ENCODE measurements at places on chromosomes 5 and 9.

DNA sequence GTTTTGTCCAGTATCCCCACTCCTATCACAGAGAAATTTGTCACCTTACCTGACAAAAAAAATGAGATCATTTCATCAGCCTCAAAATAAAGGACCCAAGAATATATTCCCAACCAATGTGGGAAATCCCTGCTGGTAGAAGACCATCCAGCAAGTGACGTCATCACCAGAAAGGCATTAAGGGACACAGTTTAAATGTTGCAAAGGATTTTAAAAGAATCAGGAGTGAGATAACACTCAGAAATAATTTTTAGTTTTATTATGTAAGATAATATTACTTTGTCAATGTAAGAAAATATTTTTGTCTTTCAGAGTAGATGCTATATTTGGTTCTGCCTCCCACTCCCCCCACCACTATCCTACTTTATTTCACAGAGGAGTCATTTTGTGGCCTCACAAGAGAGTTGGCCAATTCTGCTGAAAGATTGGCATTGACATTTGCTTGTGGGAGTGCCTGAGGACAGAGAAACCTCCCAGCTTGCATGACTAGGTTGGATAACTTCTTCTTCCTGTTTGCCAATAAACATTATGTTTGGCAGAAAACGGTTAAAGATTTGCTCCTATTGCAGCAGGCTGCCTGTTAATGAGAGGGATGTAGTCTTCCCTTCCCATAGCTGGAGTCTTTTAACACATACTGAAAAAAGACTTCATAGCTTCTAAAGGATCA, 288.6 kb upstream of the DAB2 start:
- no peak for DNase-seq

DNA sequence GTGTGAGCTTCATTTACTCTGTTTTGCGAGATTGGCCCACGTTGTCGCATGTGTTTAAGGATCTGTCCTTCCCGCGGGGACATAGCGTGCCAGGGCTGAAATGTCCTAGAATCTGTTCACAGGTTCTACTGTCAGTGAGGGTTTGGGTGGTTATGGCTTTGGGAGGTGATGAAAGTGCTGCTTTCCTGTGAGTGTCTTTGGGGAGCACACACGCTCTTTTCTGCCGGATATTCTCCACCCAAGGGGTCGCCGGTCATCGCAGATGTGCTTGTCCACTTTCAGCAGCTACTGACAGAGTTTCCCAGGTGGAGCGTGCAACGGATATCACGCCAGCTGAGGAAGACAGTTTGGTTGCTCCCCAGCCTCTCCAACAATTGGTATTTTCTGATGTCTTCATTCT, 32.1 kb downstream of the PROP1 start:
- no peak for DNase-seq

GRCh38 chr9:97534961-97535594, 33.6 kb downstream of the TMOD1 start:
- no peak for DNase-seq

GRCh38 chr5:51389288-51389576, 6.0 kb downstream of the ISL1 start:
- no peak for DNase-seq

DNA sequence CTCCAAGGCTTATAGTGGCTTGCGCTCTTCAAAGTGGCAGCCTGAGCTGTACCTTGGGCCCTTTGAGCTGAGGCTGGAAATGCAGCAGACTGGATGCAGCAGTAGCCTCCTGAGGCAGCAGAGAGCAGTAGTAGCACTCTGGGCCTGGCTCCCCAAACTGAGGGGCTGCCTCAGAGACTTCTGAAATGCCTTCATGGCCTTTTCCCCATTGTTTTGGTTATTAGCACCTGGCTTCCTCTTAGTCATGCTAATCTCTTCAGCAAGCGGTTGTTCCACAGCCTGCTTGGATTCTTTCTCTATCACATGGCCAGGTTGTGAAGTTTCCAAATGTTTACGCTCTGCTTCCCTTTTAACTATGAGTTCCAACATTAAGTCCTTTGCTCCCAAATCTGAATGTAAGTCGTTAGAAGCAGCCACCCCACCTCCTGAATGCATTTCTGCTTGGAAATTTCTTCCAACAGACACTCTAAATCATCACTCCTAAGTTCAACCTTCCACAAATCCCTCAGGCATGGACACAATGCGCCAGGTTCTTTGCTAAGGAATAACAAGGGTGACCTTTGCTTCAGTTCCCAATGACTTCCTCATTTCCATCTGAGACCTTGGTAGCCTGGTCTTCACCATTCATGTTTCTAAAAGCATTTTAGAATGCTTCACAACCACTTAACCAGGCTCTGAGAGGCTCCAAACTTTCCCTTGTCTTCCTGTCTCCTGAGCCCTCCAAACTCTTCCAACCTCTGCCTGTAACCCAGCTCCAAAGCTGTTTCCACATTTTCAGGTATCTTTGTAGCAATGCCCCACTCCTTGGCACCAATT, 145.8 kb downstream of the ZDHHC21 start:
- DNase-seq = no peak

GRCh38 chr9:131387394-131387793, 6.5 kb upstream of the PRRC2B start:
- DNase-seq = no peak

- no peak for DNase-seq
Observed at GRCh38 chr9:111037356-111037707, 938 bp downstream of the LPAR1 start.

DNA sequence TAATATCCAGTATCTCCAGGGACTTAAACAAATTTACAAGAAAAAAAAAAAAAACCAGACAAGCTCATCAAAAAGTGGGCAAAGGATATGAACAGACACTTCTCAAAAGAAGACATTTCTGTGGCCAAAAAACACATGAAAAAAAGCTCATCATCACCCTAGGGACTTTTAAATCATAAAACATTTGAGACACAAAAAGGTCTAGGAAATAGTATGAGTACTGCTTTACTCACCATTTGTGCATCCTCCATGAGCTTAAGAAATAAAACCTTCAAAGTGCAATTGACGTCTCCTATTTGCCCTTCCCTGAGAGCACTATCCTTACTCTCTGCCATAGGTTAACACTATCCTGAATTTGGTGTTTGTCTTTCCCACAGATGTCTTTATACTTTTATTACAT, 193.7 kb upstream of the NREP start:
- no peak for DNase-seq

DNA sequence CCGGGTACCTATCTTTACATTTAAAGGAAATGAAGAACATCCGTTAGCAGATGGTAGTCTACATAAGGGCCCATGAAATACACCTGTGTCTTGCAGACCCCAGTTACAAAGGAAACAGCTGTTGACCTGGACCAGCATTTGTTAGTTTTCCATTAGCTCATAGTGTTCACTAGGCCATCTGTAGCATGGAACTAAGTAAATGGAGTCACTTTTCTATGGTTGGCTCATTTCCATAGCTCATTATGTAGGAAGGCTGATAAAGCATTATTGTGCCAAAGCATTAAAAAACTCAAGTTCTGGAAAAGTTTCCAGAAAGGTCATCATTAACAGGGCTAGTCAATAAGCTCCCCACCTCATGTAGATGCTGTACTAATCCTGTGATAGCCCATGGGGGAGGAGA, 62.1 kb downstream of the PCSK1 start:
- DNase-seq = no peak

- no peak for DNase-seq
Observed at GRCh38 chr5:38515646-38516045, 40.8 kb downstream of the LIFR start.

GRCh38 chr5:53080271-53080670, 29.3 kb downstream of the MOCS2 start:
- DNase-seq = no peak

GRCh38 chr5:137395011-137395755, 103.9 kb downstream of the SPOCK1 start:
- DNase-seq = peak; percentile 52

DNA sequence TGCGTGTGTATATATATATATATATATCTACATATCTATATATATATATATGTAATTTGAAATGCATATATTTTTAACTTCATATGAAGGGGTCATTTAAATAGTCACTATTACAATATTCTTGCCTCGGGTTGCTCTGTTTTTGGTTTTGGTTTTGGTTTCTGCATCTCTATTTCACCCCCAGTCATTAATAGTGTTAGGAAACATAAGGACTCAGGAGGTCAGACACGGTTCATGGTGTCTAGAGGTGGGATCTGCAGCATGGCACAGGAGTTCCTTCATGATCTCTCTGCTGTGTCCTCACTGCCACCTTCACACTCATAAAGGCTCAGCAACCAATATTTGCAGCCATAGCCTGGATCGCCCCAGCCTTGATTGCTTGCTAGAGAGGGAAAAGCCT, 16.6 kb downstream of the C5orf58 start:
- DNase-seq = no peak

GRCh38 chr9:117720555-117720954, 16.4 kb downstream of the TLR4 start:
- no peak for DNase-seq

DNA sequence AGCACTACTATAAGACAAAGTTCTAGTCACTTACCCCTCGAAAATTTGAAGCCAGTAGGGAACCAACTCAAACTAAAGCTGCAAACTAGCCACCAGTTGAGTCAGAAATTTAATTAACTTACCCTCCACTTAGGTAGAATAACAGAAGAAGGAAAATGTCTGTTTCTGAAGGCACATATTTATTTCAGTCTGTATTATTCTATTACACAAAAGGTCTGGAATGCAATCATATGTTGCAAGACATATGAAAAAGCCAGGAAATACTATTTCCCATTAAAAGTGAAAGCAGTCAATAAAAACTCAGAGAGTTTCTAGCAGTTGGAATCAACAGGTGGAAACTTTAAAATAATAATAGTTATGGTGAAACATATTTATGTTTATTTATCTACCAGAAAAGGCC, 79.2 kb upstream of the SLCO4C1 start:
- no peak for DNase-seq

DNA sequence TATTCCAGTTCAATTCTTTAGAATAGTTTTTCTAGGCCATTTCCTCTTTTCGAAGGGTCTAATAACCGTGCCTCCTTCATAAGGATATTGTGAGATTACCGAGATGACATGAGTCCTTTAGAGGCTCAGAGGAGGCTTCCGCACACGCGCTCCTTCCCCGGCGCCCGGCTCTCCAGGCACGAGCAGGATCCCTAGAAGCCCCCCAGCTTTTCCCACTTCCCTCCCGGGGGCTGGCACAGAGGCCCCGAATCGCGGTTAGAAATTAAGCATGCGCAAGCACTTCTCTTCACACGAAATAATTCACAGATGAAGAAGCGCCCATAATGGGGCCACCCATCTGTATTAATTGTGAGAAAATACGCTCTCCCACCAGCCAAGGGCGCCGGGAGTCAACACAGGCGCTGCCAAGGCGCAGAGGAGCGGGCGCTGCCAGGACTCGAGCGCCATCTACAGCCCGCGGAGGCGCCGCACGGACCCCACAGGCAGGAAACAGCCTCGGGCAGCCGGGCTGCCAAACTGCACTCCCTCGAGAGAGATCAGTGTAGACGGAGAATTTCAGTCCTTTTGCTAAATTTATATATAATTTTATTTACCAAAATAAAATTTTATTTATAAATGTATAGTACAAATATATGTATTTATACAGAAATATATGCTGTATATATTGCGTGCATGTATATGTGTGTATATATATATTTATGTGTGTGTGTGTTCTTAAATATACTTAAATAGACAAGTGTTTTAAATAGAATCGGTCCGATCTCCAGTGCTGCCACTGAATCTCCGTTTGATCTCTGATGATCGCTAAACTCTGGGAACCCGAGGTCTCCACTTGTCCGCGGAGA, 258.1 kb upstream of the NFIL3 start:
- DNase-seq = no peak

- DNase-seq = no peak
Observed at GRCh38 chr5:71932131-71932654, 175.1 kb upstream of the MAP1B start.

- DNase-seq = peak; percentile 56
Observed at GRCh38 chr9:105157171-105157583, 87.3 kb upstream of the SLC44A1 start.

DNA sequence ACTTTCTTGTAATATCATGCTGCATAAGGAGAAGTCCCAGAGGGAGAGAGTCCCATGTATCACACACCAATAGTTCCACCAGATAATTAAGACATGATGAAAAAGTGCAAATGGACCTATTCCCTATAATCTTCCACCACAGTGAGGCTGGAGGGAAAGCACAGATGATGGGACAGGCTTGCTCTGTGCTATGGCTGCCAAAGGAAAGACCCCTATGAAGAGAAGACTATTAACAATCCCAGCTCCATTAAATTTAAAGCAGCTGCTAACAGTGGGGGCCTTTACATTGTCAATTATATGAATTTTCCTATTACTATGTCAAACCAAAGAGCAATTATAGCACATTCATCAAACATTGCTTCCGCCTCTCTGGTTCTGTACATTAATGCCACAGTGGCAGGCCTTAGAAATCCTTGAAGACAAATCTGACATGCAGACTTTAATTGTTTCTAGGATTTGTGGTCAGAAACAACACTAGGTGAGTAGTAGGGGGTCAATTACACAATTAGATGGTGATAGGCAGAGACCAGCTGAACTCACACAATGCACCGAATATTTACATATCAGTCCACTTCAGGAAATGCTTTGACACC, 551.3 kb downstream of the TLE1 start:
- no peak for DNase-seq

- no peak for DNase-seq
Observed at GRCh38 chr5:28850320-28850921, 1812.0 kb upstream of the CDH9 start.

DNA sequence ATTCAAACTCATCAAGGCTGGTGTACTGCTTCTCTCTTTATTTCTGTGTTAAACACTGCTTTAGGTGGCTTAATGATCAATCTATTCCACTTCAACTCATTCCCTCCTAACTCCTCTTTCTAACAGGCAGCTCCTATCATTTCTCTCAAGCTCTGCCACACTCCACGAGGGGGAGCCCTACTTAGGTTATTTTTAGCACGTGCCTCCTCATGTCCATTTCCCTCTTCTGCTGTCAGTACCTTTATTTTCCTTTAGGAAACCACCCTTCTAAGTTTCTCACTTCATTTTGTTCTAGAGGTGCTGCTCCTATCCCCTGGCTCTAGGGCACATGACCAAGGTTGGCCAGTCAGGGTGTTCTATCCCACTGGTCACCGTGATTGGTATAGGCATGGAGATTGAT, 6.7 kb upstream of the BRINP1 start:
- DNase-seq = no peak
